ENCODE measurements at places on chromosomes 3 and 15.

DNA sequence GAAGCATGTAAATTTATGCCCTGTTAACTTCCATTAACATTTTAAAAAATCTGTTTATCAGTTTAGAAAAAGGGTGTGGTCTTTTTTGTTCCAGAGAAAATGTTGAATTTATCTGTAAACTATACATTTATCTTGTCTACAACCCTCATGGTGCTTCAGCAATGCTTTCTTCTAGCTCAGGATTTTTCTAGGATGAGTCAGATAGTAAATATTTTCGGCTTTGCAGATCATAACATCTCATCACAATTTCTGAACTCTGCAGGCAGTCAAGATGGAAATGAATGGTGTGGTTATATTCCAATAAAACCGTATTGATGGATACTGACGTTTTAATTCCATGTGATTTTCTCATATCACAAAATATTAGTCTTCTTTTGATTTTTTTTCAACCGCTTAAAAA lies 70.5 kb upstream of the FOXB1 start:
- peak; percentile 17 for DNase-seq

- DNase-seq: no peak
Measured at GRCh38 chr15:65969865-65970816, 100.8 kb downstream of the RAB11A start.

GRCh38 chr3:11144996-11145395 lies 9.3 kb upstream of the HRH1 start:
- DNase-seq: no peak

- no peak for DNase-seq
Measured at GRCh38 chr3:177330779-177331178, 133.5 kb upstream of the TBL1XR1 start.

DNA sequence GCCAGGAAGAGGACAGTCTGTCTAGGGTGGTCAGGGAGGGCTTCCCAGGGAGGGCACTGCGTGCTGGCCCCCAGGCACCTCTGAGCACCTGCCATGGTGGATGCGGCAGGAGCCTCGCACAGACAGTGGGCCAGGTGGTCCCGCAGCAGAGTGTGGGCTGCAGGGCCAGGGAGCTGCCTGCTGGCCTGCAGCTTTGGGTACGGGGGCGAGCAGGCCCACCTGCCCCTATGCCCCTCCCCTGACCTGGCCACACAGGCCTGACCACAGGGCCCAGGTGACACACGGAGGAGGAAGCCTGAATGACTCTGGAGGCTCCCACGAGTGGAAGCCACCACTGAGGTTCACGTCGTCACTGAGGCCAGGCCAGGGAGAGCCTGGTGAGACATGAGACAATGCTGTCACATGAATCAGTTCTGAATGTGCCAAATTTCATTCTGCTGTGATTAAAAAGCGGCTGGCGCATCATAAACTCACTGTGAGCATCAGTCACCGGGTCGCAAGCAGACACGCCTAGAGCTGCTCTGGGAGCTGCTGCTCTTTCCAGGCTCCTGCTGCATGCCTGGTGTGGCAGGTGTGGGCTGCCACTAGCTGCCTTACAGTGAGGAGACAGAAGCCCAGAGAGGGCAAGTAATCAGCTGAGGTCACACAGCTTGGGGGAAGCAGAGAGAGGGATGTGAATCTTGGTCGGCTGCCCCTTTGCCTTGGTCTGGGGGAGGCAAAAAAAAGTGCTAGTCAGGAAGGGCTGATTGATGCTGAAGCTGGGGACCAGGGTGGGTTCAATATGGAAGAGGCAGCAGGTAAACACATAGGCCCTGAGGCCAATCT lies 39.5 kb upstream of the IQSEC1 start:
- DNase-seq: no peak

- no peak for DNase-seq
Measured at GRCh38 chr3:57917601-57918000, 90.6 kb upstream of the FLNB start.

DNA sequence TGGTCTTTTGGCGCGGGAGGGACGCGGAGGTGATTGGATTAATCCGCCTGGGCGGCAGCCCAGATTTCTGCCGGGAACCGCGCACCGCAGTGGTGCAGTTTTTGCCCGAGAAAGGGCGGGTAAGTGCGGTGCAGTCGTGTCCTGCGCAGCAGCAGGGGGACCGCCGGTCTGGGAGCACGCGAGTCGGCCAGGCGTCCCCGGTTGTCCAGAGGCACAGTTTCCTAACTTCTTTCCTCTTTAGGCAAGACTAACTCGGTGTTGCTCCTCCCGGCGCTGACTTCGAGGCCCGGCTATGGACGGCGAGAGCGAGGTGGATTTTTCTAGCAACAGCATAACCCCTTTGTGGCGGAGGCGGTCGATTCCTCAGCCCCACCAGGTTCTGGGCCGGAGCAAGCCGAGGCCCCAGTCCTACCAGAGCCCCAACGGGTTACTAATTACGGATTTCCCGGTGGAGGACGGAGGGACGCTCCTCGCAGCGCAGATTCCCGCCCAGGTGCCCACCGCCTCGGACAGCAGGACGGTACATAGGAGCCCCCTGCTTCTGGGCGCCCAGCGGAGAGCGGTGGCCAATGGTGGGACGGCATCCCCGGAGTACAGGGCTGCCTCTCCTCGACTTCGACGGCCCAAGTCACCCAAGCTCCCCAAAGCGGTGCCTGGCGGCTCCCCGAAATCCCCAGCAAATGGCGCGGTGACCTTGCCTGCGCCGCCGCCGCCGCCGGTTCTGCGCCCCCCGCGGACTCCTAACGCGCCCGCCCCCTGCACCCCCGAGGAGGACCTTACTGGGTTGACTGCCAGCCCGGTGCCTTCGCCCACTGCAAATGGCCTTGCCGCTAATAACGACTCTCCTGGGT lies 736 bp downstream of the ARHGEF26 start:
- DNase-seq: no peak
